Esophagus muscularis mucosa (tissue), 4 donors: ENCODE measurements at places on chromosomes 5 and 9.

DNA sequence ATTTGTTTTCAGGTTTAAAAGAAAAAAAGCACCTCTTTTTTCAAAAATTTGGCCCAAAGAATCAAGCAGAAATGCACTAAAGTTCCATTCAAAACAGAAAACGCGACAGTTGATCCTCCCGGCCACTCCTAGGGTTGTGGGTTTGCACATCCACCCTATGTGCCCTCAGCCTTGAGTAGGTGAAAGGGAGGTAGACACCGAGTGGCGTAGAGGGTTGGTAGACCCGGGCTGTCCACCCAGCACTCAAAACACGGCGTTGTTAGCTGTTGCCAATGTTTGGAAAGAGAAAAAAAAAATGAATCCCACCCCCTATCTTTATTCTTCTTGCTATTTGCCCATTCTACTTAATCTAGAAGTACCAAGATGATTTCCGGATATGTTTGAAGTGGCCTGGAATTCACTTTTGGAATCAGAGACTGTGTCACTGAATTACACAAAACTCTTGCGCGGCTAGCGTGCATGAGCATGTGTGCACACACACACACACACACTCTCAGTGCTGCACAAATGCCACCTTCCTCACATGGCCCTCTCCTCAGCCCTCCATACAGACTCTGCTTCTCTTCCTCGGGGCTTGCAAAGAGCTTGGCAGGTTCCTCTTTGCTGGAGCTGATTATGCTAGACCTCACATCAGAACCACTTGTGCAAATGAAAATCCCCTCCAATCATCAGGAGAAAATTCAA, 110.2 kb upstream of the HAND1 start:
- DNase-seq = no peak

DNA sequence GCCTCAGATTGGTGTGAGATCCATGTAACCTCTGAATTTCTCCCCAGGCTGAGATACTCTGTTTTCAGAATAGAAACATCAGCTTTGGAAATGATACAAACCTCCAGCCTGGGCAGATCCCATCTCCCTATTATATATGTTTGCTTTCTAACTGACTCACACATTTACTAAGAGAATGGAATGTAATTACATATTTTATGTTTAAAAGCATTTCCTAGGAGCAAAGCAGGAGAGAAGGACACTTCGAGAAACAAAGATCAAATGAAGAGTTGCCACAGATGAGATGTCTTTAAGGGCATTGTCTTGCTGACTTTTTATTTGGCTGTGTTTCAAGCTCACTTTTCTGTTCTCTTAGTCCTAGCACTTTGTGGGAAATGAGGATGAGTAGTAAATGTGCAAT, 96.3 kb downstream of the CDH18 start:
- DNase-seq = no peak

GRCh38 chr9:437066-437465, 222.4 kb downstream of the DOCK8 start:
- no peak for DNase-seq

GRCh38 chr9:16257604-16258003, 612.9 kb downstream of the BNC2 start:
- no peak for DNase-seq

- no peak for DNase-seq
These were observed 23.2 kb downstream of the ZBTB34 start for GRCh38 chr9:126883636-126884035.

- no peak for DNase-seq
These were observed 28.4 kb upstream of the PRDM12 start for GRCh38 chr9:130635721-130636647.
